ENCODE measurements at places on chromosomes 1 and 21. TPM values are rescaled to one million over a fixed set of nuclear protein-coding genes. Genes with fewer than 3 reads are reported as not detected.

GRCh38 chr1:31645274-31645568 lies 545 bp upstream of the PEF1 start:
- no peak for DNase-seq
- no peaks in the 10 kb centered on the region for H3K27me3 ChIP-seq
- no peaks in the 10 kb centered on the region for H3K36me3 ChIP-seq
- H3K27ac ChIP-seq: peak overlapping the region; percentile 90

- H3K27me3 ChIP-seq: no peaks in the 10 kb centered on the region
- H3K4me3 ChIP-seq: no peak overlapping the region
- no peak overlapping the region for H3K27ac ChIP-seq
These were observed 48.0 kb downstream of the DYRK1A start for GRCh38 chr21:37414292-37415253.

- H3K27ac ChIP-seq: no peak overlapping the region
- no peak for DNase-seq
- H3K27me3 ChIP-seq: no peaks in the 10 kb centered on the region
- H3K4me3 ChIP-seq: no peak overlapping the region
- no peaks in the 10 kb centered on the region for H3K36me3 ChIP-seq
These were observed 83.3 kb downstream of the GABPA start for GRCh38 chr21:25818121-25818520.

DNA sequence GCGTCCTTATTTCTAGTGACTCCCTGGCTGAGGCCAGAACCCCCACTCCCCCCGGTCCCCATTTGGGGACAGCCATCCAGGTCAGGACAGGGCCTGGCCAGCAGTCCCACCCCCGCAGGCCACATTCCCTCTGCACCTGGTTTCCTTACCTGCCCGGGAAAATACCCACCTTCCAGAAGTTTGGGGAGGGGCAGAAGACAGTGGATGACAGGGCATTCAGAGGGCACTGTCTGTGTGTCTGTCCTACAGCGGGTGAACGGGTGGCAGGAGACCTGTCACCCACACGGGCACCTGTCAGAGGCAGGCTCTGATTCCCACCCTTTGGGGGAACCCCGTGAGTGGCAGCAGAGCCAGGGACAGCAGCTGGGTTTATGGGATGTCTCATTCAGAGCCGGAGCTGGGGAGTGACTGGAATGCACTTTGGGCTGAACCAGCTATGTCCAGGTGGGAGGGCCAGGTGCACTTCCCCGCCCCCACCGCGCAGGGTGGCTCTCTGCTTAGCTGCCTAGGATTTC lies 2.0 kb downstream of the ARHGEF16 start:
- no peaks in the 10 kb centered on the region for H3K27me3 ChIP-seq
- H3K4me1 ChIP-seq: no peaks in the 10 kb centered on the region
- H3K4me3 ChIP-seq: no peak overlapping the region

DNA sequence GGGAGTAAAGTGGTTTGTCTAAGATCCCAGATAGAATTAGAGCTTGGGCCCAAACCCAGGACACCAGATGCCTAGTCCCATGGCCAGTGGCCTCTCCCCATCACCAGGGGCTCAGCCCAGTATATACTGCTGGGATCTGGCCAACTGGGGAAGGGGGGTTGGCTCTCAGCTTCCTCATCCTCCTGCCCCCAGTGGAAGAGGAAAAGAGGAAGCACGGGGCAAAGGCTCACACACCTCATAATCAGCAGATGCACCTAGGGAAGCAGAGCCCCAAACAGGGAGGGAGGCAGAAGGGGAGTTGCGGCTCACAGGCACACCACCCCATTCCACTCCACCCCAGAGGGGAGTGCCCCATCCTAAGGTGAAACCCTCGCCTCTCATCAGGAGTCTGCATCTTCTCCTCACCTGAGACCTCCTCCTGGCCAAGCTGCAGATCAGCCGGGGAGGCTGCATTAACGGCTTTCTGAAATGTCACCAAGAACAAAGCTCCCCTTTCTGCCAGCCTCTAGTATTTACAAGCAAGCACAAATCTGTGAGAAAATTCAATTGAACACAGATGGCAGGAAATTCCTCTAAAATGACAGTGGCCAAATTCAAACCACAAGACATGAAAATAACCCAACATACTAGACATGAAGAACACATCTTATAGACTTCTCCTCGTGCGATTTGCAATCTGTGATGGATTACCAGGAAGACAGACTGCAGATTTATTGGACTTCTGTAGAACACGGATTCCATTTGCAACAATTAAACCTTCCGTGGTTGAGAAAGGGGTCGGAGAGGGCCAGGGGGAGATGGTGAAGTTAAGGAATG lies 82.8 kb downstream of the GLIS1 start:
- H3K4me3 ChIP-seq: no peak overlapping the region
- no peak overlapping the region for H3K27ac ChIP-seq
- H3K27me3 ChIP-seq: no peaks in the 10 kb centered on the region
- DNase-seq: no peak
- no peaks in the 10 kb centered on the region for H3K36me3 ChIP-seq
- H3K4me1 ChIP-seq: no peaks in the 10 kb centered on the region

GRCh38 chr1:226990133-226990716 lies 50.1 kb downstream of the COQ8A start:
- peaks cover 29% of the 10 kb centered on the region for H3K36me3 ChIP-seq
- H3K27me3 ChIP-seq: no peaks in the 10 kb centered on the region
- DNase-seq: peak; percentile 73
- H3K4me1 ChIP-seq: peaks cover 23% of the 10 kb centered on the region
- H3K27ac ChIP-seq: peak overlapping the region; percentile 23

- DNase-seq: no peak
- H3K4me1 ChIP-seq: no peaks in the 10 kb centered on the region
- H3K4me3 ChIP-seq: no peak overlapping the region
- peaks cover 2% of the 10 kb centered on the region for H3K27me3 ChIP-seq
These were observed 12.6 kb upstream of the KDF1 start for GRCh38 chr1:26972821-26973220.

- no peaks in the 10 kb centered on the region for H3K27me3 ChIP-seq
- H3K36me3 ChIP-seq: no peaks in the 10 kb centered on the region
- H3K4me1 ChIP-seq: no peaks in the 10 kb centered on the region
- DNase-seq: no peak
These were observed 139.1 kb upstream of the COA6 start for GRCh38 chr1:234234199-234234598.

DNA sequence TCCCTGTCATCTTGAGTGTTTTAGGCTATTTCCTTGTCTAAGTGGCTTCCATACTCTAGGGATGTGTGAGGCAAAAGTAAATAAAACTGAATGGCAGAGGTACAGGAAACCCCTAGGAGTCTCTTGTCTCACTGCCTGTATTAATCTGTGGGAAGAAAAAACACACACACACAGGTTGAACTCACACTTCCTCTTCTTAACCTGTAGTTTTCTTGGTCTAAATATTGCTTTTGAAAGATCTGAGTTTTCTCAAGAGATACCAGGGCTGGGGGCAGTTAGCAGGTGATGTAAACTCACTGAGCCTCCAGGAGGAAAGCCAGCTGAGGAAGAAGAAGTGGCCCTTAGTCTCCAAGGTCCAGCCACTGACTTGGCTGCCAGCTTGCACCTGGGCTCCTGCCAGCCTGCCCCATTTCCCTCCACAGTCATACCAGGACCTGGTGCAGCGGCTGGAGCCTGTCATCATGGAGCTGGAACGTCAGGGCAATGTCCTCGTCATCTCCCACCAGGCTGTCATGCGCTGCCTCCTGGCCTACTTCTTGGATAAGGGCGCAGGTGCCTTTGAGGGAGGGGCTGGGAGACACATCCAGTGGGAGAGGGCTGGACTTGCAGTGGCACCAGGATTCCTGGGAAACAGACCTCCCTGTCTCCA lies 16.9 kb downstream of the PFKFB2 start:
- H3K27me3 ChIP-seq: no peaks in the 10 kb centered on the region
- no peaks in the 10 kb centered on the region for H3K36me3 ChIP-seq

GRCh38 chr1:37325010-37325409 lies 149.4 kb upstream of the ZC3H12A start:
- H3K4me3 ChIP-seq: no peak overlapping the region
- H3K4me1 ChIP-seq: no peaks in the 10 kb centered on the region
- H3K27ac ChIP-seq: no peak overlapping the region
- H3K27me3 ChIP-seq: no peaks in the 10 kb centered on the region
- no peak for DNase-seq
- H3K36me3 ChIP-seq: no peaks in the 10 kb centered on the region

DNA sequence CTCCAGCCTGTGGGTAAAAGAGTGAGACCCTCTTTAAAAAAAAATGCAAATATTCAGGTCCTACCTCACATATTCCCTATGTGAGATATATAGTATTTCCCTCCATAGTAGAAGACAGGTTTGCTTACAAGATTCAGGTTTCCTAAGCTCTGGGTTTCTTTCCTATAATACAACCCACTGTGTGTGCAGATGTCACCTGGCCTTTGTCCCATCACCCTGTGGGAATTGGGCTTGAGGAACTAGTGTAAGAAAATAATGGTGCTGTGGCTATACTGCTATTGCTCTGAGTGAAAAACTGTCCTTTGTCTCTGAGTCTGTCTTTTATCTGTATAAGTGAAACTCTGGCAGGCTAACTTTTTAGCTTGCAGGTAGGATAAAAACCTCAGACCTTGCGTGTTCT lies 13.0 kb downstream of the C1orf146 start:
- no peak for DNase-seq
- no peak overlapping the region for H3K4me3 ChIP-seq
- no peaks in the 10 kb centered on the region for H3K4me1 ChIP-seq
- no peaks in the 10 kb centered on the region for H3K36me3 ChIP-seq
- peaks cover 2% of the 10 kb centered on the region for H3K27me3 ChIP-seq

DNA sequence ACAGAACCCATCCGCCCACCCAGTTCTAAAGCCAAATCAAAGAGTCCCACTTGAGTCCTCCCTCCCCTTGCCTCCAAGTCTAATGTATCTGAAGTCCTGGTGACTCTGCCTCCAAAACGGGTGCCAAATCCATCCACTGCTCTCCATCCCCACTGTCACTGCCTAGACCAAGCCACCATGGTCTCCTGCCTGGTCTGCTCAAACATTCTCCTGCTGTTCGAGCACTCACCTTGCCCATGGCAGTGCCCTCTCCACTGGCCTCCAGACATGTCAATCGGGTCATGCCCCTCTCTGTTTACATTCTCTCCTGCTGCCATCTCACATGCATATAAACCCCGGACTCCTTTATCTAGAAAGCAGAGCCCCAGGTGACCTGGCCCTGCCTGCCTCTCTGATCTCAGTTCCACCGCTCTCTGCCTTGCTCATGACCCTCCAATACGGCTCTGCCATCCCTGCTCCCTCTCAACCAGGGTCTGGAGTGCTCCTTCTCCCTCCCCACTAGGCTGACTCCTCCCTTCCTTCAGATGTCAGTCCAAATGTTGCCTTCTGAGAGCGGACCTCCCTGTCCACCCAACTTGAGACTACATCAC lies 32.1 kb upstream of the MX1 start:
- no peak for DNase-seq
- H3K27me3 ChIP-seq: no peaks in the 10 kb centered on the region
- H3K4me3 ChIP-seq: no peak overlapping the region
- H3K27ac ChIP-seq: no peak overlapping the region
- H3K4me1 ChIP-seq: no peaks in the 10 kb centered on the region
- no peaks in the 10 kb centered on the region for H3K36me3 ChIP-seq

DNA sequence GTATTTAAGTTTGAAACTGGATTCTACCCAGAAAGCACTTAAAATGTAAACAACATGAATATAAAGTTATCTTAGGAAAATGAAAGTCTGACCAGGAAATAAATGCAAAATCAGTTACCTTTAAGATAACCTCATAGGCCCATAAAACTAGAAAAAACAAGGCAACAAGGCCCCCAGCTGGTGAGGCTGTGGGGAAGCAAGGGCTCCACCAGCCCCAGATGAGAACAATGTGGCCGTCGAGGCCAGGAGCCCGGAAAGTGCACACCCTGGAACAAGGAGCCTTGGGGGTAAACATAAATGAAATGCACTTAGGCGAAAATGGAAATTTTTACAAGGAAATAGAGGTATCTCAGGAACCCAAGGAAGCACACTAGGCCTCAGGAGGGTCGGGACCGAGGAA lies 37.9 kb upstream of the BMP8B start:
- no peaks in the 10 kb centered on the region for H3K27me3 ChIP-seq
- no peak overlapping the region for H3K4me3 ChIP-seq
- H3K36me3 ChIP-seq: no peaks in the 10 kb centered on the region
- H3K4me1 ChIP-seq: no peaks in the 10 kb centered on the region

GRCh38 chr1:178609015-178609414 lies 96.1 kb downstream of the TEX35 start:
- no peak overlapping the region for H3K27ac ChIP-seq
- DNase-seq: peak; percentile 15
- no peaks in the 10 kb centered on the region for H3K27me3 ChIP-seq
- H3K4me1 ChIP-seq: peaks cover 9% of the 10 kb centered on the region

- no peaks in the 10 kb centered on the region for H3K4me1 ChIP-seq
- DNase-seq: no peak
- H3K27me3 ChIP-seq: no peaks in the 10 kb centered on the region
- H3K36me3 ChIP-seq: no peaks in the 10 kb centered on the region
- no peak overlapping the region for H3K4me3 ChIP-seq
These were observed 411.3 kb downstream of the NPHP4 start for GRCh38 chr1:5580926-5581325.

DNA sequence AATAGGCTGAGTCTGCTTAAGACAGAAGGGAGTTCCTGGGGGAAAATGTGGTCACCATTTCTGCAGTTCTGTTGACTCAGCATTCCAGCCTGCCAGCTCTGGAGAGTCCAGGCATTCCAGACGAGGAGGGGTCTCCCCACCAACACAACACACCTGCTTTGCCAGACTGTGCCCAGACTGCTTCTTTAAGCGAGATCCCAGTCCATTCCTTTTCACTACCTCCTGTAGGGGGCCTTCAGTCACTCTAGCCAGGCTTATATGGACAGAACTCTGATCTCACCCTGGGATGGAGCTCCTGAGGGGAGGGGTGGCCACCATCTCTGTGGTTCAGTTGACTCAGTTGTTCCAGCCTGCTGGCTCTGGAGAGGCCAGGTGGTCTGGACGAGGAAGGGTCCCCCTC lies 48.5 kb downstream of the UBE2U start:
- H3K27me3 ChIP-seq: peaks cover 13% of the 10 kb centered on the region
- DNase-seq: no peak
- no peak overlapping the region for H3K4me3 ChIP-seq
- H3K4me1 ChIP-seq: no peaks in the 10 kb centered on the region
- H3K27ac ChIP-seq: no peak overlapping the region

DNA sequence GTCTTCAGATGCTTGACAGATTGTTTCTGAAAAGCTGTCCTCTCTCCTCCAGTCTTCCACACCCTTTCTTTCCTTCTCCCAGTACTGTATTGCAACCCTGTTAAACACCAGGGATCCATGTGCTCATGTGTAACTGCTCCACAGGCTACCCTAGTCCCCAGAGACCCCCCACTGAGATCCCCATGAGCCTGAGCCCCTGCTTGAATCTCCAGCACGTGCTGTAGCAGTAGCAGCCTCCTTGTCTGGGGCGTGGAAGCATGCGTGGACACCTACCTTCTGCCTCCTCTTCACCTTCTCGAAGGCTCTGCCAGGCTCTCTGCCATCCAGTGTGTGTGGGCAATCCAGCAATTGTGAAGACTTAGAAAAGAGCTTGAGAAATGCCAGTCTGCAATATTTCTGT lies 25.2 kb downstream of the GPR137B start:
- H3K27ac ChIP-seq: no peak overlapping the region
- peaks cover 2% of the 10 kb centered on the region for H3K36me3 ChIP-seq
- DNase-seq: no peak
- H3K27me3 ChIP-seq: no peaks in the 10 kb centered on the region

Gene KPNA6
- 83.4 TPM for total RNA-seq

Gene NFYC
- 51.1 TPM for total RNA-seq

Gene PRKAB2
- total RNA-seq: 6.2 TPM

Gene HMGCS2
- total RNA-seq: not detected

Gene KRTAP19-5
- not detected for total RNA-seq

Gene SHISAL2A
- not detected for total RNA-seq

Gene ALX3
- total RNA-seq: not detected

Gene KLHDC9
- total RNA-seq: 1.4 TPM

Gene CLCNKB
- total RNA-seq: not detected

Gene CHI3L1
- total RNA-seq: not detected

Gene OR2M3
- not detected for total RNA-seq

Gene TBX15
- not detected for total RNA-seq

Gene KCNAB2
- 3.8 TPM for total RNA-seq
